ENCODE measurements at places on chromosomes 6 and 20.

GRCh38 chr6:16623731-16624130 is 137.5 kb downstream of the ATXN1 start:
- no peak for DNase-seq

DNA sequence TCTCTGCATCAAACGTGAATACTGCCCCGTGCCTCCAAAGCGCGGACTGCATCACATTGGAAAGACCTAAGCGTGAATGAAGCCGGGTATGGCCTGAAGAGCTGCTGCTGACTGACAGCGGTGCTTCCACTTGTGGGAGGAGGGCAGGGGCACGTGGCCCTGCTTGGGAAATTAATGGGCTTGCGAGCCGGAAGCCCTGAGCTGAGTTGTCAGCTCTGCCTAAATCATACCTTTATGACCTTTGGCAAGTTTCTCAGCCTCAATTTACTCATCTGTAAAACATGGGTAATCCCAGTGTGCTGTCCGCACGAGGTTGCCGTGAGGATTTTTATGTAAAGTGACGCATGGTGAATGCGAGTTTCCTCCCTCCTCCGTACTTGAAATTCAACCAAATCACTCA is 67.0 kb upstream of the FOXQ1 start:
- no peak for DNase-seq

GRCh38 chr6:27174958-27175357 is 72.5 kb upstream of the PRSS16 start:
- DNase-seq, result no peak

DNA sequence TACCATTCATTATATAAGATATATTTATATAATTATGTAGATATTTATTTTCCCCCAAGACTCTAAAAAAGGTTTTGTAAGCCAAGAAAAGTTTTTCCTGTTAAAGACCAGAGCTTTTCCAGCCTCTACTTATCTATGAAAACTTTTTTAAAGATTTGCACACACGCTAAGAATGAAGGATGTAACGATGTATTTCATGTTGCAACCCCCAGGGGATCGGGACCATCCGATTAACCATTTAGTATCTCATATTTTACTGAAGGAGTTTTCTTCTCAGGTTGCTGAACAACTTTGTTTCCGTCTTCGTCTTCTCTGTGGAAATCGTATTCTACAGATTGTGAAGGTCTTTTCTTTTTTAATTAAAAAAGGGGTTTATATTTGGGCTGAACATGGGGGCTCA is 70.0 kb upstream of the SASH1 start:
- DNase-seq, result no peak

- DNase-seq, result no peak
Measured at GRCh38 chr6:166852451-166852975, 103.8 kb downstream of the RNASET2 start.

- no peak for DNase-seq
Measured at GRCh38 chr20:51736947-51737346, 31.2 kb downstream of the ATP9A start.

GRCh38 chr6:53492860-53493634 is 51.9 kb downstream of the GCLC start:
- peak; percentile 35 for DNase-seq

DNA sequence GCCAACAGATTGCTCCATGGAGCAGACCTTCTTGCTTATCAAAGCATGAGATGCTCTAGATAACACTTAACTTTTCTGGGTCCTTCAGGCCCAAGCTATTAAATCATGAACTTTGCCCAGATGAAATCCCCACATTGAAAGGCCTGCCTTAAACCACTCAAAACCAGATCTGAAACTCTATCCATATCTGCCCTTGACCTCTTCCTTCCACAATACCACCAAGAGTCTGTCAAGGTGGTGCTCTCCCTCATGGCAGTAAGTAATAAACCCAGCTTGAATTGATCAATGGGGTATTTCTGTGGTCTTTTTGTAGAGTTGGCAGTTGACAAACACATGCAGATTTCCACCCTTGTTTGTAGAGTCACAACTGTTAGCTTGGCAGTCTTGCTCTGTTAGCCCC is 135.5 kb downstream of the ISM1 start:
- no peak for DNase-seq

DNA sequence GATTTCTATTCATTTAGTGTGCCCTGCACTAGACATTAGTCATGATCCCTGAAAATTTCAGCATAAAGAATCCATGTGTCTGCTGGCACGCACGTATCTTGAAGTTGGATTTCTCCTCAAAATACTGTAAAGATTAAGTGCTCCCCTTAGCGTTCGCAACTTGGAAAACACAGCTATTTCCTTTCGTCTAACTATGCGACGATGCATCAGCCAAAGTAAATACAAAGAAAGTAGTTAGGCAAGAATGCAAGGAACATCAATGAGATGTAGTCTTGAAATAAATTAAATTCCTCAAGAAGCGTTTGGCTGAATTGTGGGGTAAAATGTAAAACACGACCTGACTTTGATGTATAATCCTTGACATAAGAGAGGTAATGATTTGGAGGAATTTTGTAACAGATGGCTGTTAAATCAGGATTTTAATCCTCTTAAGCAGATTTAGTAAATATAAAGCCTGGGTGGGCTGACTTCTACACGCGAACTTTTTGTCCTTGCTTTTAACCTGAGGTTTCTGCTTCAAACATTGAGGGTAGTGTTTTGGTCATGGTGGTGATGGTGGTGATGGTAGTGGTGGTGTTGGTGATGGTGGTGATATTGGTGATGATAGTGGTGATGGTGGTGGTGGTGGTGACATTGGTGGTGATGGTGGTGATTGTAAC is 88.2 kb downstream of the FOXF2 start:
- DNase-seq, result no peak

DNA sequence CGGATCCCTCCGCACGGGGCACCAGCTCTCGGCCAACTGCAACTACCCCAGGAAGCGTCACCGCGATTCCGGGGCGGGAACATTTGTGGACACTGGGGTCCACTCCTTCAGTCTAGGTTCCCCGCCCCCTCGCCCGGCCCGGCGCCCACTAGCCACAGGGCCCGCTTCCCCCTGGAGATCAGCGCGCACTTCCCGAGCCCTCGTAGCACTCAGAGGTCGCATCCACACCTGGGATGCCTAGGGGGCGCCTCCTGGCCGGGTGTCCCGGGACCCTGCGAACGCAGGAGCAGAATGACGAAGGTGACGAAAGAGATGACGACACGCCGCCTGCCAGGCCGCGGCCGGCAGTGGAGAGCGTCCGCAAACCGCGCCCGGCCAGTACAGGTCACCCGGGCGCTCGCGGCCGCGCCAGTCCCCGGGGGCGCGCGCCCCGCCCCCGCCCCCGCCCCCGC is 309 bp upstream of the AIG1 start:
- peak; percentile 46 for DNase-seq

- no peak for DNase-seq
Measured at GRCh38 chr6:85944776-85945175, 302.1 kb upstream of the SYNCRIP start.

GRCh38 chr6:134727081-134727480 is 222.8 kb downstream of the ALDH8A1 start:
- no peak for DNase-seq

DNA sequence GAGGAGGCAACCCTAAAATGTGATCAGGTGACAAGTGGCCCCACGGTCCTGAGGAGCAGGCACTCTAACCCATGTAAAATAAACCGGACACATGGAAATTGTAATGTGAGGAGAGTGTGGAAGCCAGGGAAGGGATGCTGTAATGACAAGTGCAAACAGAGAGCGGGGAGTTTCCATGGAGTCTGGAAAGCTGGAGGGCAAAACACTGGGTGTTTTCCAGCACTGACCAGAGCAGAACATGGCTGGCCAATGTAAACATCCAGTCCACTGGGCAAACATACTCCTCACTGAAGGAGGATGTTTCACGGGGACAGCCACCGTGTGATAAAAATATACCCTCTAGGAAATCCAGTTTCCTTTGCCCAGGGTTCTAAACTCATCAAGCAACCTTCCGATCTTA is 219.0 kb upstream of the JARID2 start:
- no peak for DNase-seq

GRCh38 chr20:8971669-8972316 is 97.1 kb upstream of the PLCB4 start:
- no peak for DNase-seq

DNA sequence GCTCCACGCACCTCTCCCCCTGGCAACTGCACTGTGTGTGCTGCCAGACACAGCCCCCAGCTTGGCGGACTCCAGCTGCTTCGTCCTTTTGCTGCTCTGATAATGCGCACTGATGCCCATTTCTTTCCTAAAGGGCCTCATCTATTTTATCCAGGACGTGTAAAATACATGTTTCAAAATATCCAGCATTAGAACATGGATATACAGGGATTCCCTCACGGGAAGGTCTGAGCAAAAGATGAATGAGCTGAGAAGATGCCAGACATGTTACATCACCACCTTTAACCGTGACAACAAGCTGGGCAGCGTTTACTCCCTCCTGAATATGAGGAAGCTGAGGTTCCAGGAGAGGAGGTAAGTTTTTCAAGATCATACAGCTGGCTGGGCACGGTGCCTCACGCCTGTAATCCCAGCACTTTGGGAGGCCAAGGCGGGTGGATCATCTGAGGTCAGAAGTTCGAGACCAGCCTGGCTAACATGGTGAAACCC is 32.8 kb downstream of the TNXB start:
- no peak for DNase-seq

DNA sequence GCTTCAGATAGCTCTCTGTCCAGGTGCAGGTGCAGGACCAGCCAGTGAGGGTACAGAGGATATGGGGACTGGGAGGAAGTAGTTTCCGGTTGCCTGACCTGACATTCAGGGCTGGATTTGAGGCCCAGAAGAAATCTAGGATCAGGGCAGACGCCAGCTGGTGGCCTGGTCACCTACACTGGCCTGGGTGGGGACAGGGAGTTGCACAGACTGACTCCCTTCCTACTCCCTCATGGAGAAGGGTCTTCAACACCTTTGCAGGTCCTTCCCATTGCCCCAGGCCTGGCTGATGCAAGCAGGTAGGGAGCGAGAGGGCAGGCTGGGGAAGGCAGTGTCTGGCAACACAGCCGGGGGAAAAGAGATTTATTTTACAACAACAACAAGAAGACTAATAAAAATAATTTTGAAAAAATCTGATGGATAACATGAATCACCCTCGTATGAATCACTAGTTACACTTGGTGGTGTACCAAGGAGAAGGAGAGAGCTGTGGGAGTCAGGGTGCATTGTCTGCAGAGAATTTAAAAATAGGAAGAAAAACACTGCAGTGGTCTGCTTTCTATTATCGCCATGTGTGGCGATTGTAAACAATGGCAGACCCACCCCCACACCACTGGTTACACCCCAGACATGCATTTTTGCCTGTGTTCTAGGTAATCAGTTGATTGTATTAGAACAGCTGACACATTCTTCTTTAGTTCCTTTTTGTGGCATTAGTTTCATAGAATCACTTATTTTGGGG is 62.3 kb upstream of the SNX9 start:
- no peak for DNase-seq

DNA sequence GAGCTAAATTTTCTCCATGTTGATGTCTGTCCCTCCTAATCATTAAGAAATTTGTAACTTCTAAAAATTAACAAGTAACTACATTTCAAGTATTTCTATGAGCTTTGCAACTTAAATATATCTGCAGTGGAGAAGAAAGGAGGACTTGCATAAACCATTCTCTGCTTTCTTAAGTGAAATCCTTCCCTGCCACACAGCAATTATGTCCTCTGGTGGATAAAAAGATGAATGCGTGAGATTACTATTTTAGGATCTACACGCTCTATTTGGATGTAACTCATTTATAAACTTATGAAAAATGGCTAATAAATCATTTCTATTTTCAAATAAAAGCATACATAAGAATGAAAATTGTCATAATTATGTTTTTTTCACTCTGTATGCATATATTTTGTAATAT is 338.0 kb upstream of the PTCHD4 start:
- no peak for DNase-seq

GRCh38 chr20:32830437-32830836 is 10.7 kb downstream of the MAPRE1 start:
- DNase-seq, result no peak

DNA sequence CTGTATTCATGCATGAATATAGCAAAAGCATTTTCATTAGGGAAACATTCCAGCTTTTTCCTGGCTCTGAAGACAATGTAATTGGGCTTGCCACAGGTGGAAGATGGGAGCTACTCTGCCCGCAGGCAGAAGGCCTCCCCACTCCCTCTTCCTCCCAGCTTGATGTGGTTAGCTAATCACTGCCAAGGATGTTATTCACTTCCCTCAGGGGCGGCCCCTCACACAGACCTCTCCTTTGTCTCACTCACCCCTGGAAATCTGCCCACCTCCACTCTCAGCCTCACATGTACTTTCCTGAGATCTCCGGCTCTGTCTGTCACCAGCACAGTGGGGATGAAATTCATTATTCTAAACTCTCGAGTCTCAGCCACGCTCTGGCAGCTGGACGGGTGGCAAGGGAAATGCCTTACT is 100.7 kb downstream of the ANKRD60 start:
- DNase-seq, result no peak

- DNase-seq, result no peak
Measured at GRCh38 chr20:63361519-63362435, 628 bp upstream of the CHRNA4 start.

DNA sequence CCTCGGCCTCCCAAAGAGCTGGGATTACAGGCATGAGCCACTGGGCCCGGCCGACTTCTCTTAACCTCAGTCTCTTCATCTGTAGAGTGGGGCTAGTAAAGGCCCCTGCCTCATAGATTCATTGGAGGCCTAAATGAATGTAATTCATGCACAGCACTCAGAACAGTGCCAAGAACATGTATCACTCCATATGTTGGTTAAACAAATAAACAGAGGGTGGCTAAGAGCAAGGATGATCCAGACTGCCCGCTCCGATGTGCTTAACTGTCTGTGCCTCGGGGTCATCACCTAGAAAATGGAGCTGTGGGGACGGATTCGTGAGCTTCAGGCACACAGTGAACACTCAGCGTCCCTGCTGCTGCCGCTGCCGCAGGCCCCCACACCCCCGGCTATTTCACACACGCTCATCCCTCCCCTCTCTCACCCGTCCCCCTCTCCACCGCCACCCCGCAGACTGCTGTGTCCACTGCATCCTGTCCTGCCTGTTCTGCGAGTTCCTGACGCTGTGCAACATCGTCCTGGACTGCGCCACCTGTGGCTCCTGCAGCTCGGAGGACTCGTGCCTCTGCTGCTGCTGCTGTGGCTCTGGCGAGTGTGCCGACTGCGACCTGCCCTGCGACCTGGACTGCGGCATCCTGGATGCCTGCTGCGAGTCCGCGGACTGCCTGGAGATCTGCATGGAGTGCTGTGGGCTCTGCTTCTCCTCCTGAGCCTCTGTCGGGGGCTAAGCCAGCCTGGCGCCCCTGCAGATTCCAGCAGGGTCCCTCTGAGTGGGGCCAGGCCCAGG is 14.8 kb downstream of the MDFI start:
- DNase-seq, result no peak

GRCh38 chr6:150491131-150491810 is 108.4 kb upstream of the PLEKHG1 start:
- no peak for DNase-seq

DNA sequence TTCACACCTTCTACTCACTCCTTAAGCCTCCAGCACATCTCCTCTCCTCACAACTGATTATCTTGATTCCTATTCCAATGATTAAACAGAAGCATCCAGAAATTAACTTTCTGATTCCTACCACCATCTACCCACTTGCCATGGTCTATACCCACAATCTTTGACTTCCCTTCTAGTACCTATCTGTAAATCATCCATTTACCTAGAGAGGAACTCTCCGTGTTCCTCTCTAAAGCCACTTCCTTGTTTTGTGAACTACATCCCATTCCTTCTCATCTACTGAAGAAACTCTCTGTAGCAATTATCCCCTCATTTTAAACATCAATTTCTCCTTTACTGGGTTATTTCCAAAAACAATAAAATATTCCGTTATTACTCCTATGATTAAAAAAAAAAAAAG is 167.3 kb downstream of the ARHGAP18 start:
- DNase-seq, result no peak

GRCh38 chr6:15073344-15073789 is 172.5 kb upstream of the JARID2 start:
- DNase-seq, result no peak

GRCh38 chr6:43639984-43640800 is 4.6 kb downstream of the MAD2L1BP start:
- no peak for DNase-seq
